ENCODE measurements at places on chromosomes 3 and 15. TPM values are rescaled to one million over a fixed set of nuclear protein-coding genes. Genes with fewer than 3 reads are reported as not detected.

GRCh38 chr3:151016478-151016795 lies 43.9 kb upstream of the CLRN1 start:
- no peak for DNase-seq

GOLGA8J gene
- not detected for total RNA-seq

RBP2 gene
- total RNA-seq: not detected

AP3B2 gene
- not detected for total RNA-seq

GRCh38 chr3:157147099-157147803 lies 12.7 kb downstream of the CCNL1 start:
- no peak for DNase-seq

GRCh38 chr15:40075298-40076044 lies 33.2 kb downstream of the BMF start:
- no peak for DNase-seq

GRCh38 chr3:159866201-159866746 lies 122.4 kb upstream of the IL12A start:
- DNase-seq: no peak

- no peak for DNase-seq
Observed at GRCh38 chr3:59783468-59783988, 733.7 kb upstream of the CFAP20DC start.

DGKG gene
- 4.4 TPM for total RNA-seq

GABRB3 gene
- 0.05 TPM for total RNA-seq

DNA sequence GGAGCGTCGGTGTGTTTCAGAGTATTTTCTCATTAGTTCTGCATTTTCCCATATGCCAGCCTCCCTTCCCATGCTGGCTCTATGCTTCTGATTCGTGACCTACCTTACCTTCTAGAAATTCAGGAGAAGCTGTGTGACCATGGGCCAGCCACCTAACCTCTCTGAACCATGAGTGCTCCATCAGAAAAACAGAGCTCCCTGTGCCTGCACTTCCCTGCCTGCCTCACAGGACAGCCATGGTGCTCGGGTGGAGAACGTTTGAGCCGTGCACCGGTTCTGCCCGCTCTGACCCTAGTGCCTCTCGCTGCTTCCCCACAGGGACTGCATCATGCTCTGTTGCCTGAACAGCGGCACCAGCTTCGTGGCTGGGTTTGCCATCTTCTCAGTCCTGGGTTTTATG lies 74.5 kb upstream of the SLC6A1 start:
- DNase-seq: no peak

DNA sequence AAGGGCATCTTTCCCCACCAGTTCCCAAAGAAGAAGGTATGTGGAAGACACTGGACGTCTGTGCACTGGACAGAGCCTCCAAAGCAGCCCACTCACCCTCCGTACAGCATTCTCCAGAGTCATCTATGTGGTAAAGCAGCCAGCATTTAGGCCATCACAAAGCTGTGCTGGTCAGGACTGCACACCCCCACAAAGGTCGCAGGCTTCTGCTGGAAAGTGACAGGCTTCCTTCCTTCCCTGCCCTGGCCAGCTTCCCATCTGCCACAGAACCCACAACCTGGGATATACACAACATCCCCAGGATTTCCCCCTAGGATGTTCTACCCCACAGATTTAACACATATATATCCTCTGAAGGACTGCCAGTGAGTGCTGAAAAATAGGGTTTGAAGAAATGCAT lies 64.6 kb upstream of the GALNT15 start:
- DNase-seq: no peak

DNA sequence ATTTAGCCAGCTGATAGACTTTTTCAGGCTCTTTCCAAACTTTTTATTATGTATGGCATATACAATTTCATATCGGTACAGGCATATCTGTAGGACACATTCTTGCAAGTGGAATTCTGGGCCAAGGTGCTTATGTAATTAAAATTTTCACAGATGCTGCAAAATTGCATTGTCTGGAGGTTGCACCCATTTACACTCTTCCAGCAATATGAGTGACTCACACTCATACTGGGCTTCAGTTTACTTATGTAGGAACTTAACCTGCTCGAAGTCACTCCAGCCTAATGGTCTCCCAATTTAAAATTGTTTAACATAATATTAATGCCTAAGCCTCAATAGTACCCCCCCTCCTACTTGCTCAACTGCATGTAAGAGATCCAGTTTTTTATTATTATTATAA lies 11.2 kb upstream of the SEC62 start:
- DNase-seq: no peak

GRCh38 chr15:88609344-88610090 lies 11.6 kb upstream of the AEN start:
- no peak for DNase-seq

SEMA6D gene
- total RNA-seq: 2.7 TPM

DNA sequence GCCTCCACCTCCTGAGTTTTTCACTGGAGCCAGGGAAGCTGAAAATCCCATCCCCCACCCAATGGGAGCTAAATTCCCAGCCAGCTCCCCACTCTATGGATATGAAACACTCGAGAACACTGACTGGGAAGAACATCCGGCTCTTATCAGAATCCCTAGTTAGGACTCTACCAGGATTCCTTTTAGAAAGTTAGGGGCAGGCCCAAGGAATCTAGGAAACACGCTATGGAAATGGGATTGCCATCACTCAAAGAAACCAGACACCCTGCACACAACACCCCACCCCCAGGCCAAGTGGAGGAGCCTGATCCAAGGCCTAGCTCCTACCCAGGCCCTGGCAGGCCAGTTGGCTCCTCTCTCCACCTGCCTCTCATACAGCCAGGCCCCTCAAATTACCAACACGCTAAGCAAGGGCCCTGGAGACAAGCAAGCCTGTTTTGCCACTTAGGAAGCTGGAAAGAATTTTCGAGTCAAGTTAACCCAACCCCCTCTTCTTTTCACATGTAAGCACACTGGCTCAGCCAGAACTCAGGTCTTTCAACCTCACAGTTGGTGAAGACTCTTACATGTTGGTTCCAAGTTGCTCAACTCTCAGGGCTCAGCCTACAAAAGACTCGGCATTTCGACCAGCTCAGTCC lies 75.5 kb downstream of the RBPMS2 start:
- DNase-seq: peak; percentile 42
